ENCODE measurements at places on chromosomes 12 and 14.

DNA sequence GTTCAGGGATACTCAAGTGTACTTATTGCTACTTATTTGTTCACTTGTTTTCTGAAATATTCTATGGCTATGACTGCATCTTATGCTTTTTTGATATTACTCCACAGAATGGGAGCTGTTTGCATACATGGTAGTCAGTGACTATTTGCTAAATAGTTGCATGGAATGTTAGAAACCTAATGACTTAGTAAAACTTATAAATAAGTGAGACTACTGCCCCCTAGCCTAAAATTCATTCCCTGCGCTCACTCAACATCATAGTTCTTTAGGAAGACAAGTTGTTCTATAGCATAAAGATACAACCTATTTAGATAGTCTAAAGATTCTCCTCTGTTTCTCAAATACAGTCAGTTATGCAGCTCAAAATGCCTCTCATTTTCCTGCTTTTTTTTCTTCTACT, 305.5 kb downstream of the CEP128 start:
- no peak for DNase-seq

- DNase-seq = peak; percentile 59
Observed at GRCh38 chr14:77027538-77028383, 747 bp downstream of the IRF2BPL start.

DNA sequence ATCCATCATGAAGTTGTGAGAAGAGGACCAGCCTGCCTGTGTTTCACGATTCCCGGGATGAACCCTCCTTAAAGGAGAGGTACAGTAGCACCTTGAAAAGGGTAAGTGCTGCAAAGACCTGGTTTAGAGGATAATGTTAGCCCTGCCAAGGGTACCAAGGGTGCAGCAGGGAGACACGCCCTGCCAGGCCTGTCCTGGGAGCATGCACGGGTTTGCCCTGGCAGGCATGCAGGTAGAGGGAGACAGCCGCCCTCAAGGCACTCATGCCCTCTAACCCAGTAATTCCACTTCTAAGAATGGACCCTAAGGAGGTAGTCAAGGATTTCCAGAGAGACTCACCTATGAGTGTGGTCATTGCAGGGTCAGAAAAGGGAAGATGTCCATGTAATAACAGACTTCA, 65.0 kb downstream of the DIO3 start:
- DNase-seq = no peak

- DNase-seq = peak; percentile 67
Observed at GRCh38 chr12:122793685-122794106, 19.3 kb downstream of the CCDC62 start.

DNA sequence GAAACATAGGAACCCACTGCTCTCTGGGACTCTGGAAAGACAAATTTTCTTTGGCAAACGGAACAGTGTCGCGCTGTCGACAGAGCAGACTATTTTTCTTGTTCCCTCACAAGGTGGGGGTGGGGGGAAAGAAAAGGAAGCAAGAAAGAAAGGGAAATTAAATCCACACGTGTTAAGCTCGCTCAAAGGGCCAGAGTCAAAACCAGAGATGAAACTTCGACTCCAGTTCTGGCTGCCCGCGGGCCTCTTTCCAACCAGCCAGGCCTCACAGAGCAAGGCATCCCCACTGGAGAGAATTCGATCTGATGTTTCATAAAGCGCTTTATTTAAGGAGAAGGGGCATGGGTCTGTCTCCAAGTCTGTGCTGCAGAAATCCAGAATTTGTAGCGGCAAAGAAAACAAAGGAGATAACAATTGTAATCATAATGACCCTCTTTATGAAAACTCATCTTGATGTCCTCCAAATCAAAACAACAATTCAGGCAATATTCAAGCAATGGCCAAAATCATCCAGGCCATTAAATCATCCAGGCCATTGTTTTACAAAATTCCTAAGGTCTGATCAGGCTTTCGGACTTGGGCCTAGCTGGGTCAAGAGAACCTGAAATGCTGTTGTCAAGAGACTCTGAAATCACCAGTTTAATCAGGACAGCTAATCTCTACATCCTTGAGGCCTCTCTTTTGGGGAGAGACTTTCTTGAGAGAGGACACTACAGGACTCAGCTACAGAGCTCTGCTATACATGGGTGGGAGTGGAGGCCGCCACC, 5.3 kb upstream of the TBX5 start:
- DNase-seq = no peak

DNA sequence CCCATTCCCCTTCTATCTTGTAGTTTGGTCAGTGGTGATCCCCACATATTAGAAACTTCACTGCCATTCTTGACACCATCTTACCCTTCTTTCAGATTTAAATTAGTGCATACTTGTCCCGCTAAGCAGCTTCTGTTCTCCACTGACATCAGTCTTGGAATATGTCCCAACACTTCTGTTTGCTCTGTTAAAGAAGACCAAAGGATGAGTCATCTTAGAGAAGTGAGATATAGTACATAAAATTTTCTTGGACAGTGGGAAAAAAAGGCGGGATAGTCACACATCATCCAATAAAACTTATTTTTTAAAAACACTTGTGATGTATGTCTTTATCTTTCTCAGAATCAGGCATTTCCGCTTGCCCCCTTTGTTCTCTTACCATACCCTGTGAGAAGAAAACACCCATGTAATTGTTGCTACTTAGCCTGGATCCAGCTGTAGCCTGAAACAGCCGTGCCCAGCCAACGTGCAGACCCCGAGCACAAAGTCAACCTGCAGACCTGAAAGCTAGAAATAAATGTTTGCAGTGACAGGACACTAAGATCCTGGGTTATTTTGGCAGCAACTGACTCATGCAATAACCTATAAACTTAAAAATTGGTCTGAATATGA, 100.1 kb upstream of the PDE3A start:
- DNase-seq = no peak

GRCh38 chr12:95282266-95282665, 64.7 kb downstream of the VEZT start:
- no peak for DNase-seq

GRCh38 chr12:128672428-128672827, 151.3 kb downstream of the SLC15A4 start:
- no peak for DNase-seq

- DNase-seq = no peak
Observed at GRCh38 chr14:30257946-30258661, 300.9 kb upstream of the G2E3 start.

DNA sequence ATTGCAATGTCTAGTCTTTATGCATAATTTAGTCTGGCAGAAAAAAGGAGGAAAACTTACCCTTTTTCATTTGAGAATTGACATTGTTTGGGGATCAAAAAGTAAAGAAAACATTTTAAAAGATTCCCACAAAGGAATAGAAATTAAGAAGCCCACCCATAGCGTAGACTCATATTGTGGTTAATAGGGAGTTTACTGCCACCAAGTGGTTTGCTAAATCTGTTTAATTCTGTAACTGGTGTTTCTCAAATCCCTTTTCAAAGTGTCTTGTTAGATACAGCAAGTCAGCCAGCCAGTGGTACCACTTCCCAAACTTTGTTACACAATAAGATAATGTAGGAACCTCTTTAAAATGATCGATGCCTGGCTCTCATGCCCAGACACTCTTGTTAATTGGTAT, 180.3 kb downstream of the IPO8 start:
- no peak for DNase-seq

DNA sequence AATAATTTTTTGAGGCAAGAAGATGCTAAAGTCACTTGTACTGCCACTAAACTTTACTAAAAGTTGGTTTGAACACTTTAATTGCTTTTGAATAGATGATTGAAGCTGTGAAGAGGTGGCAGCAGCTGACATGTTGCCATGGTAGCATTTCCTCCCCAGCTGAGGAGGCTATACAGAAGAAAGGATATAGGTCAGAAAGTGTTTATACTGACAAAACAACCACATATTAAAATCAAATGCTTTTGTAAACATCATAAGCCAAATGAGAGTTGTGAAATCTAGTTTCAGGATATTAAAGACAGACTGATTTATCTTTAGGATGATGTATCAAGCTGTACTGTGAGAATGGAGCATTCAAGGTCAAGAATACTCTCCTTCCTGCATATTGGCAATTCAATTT, 41.7 kb downstream of the TSPAN19 start:
- no peak for DNase-seq

- DNase-seq = no peak
Observed at GRCh38 chr12:111759271-111759670, 7.5 kb upstream of the ALDH2 start.

DNA sequence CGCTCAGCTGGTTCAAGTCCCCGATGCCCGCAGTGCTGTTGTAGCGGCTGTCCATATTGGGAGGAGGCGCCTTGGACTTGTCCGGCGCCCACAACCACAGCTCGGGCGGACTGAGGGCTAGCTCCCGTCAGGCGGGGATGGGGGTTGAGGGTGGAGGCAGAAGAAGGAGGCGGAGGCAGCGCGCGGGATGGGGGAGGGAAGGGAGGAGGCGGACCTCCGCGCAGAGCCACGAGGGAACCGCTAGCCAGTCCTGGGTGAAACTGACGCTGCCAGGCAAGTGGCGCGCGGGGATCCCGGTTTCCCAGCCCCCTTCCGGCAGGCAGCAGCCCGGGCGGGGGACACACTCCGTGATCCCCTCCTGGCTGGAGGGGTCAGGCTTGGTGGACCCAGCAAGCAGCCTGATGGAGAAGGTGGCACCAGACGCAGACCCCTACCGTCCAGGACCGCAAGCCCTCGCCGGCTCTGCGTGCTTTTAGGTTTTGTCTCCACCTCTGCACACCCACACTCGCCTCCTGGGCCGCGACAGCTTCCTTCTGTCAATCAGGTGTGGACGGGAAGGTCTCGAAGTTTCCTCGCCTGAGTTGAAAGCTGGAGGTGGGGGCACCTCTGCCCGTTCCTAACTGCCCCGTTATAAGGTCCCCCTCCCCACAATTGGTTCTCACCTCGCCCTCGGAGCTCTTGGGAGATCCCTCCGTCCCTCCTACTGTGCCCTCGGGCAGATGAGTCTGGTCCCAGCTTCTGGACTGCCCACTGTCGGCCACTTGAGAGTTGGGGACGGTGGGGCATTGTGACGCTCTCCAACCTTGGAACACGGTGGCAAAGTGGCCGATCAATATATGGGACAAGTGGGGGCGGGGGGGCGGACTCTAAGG, at the start of gene CPNE8:
TSS of gene CPNE8 (minus strand) at position 112 of the 872 bp plus-strand sequence. CDS start at position 55, 57 bp downstream.
- peak; percentile 43 for DNase-seq

DNA sequence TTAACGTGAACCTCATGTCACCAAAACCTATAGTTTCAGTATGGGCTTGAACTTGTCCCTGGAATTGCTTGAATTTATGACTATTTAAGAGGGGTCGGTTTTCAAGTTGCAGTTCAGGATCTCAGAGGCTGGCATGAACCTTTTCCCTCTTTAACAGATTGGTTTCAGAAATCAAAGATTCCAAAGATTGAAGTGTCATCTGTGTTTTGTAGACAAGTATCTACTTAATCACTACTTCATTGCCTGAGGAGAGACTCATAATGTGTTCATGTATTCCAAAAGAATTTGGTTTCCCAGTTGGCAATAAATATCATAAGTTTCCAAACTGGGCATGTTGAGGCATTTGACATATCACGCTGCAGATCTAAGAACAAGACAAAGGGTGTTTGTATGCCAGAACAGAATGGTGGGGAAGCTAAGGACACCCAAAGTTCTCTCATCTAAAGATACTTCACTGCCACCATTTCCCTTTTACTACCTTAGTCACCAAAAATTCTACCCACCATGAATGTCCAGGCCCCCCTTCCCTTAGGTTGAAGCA, 199.5 kb downstream of the NUAK1 start:
- DNase-seq = no peak

Data from KG1 (cell line).